ENCODE measurements at places on chromosomes 13 and 19.

- DNase-seq, result peak; percentile 40
Observed at GRCh38 chr19:43439032-43439708, 24.5 kb downstream of the TEX101 start.

DNA sequence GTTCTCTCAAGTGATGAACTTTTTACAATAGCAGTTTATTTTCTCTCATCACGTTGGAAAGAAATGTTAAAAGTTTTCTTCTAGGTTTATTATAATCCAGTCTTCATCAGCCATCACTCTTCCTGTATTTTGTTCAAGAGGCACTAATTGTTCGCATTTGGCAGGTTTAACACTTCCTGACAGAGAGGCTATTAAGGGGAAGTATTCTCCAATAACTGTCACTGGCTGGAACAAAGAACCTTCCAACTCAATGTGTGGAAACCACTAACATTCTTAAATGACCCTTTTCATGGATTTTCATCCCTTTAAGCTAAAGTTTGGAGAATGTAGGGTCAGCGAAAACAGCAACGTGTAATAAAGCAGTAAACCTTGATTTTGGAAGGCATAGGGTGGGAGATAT is 145.1 kb downstream of the PCCA start:
- DNase-seq, result no peak

DNA sequence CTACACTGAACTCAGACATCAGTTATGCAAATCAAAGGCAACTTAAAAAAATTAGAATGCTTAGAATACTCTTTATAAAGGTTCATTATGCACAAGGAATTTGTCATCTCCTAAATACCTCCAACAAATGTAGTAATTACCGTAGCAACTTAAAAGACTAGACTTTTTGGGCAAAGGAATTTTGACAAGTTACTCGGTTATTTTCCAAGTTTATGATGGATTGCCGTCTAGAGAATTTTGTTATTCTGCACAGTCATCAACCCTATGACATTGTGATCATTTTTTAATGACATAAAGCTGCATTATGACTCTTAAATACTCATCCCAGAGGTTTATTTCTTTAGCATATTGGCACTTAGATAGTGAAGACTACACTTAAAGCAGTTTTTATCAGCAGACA is 71.9 kb downstream of the TRPC4 start:
- no peak for DNase-seq

DNA sequence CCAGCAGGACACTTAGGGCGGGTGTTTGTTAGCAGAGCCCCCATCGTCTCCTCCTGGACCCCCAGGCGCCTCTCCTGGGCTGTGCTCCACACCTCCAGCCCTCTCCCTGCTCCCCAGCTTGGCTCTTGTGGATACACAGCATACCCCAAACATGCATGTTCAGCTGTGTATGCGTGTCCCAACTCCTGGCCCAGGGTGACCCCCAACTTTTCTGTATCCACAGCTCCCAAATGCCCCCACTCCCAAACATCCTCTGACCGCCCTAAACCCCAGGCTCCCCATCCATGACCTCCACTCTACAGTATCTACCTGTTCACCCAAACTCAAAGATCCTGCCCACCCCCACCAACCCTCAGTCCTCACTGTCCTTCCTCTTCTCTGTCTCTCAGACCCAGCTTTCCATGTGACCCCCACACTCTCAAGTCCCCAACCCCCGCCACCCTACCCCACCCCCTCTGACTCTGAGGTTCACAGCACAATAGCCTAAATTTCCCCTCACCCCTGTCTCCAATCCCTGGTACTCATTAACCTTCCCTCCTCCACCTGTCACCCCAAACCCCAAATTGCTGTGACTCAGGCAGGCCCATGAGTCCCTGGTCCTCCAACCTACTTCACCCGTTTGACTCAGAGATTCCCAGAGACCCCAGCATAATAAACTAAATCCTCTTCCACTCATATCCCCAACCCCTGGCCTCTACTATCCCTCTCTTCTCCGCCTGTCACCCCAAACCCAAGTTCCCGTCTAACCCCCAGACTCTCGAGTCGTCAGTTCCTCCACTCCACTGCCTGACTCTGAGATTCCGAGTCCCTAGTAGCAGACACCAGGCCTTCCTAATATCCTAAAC is 968 bp downstream of the UBE2M start:
- no peak for DNase-seq

DNA sequence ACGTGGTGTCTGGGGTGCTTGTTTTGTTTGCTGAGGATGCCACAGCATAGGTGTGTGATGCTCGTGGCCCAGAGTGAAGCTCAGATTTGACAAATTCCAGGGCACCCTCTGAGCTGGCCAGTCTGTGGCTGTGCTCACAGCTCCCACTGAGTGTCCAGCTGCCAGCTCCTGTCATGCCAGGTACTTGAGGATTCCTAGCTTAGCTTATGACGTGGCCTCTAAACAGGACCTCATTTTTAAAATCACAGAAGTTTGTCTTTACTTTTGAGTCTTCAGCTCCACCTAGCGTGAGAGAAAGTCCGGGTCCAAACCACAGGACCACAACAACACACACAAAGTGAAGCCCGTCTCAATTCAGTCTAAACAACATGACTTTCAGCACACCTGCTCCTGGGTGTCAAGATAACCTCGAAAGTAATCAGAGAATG is 117.3 kb downstream of the RAB20 start:
- no peak for DNase-seq

- DNase-seq, result no peak
Observed at GRCh38 chr19:6378041-6378440, 2.3 kb upstream of the PSPN start.

DNA sequence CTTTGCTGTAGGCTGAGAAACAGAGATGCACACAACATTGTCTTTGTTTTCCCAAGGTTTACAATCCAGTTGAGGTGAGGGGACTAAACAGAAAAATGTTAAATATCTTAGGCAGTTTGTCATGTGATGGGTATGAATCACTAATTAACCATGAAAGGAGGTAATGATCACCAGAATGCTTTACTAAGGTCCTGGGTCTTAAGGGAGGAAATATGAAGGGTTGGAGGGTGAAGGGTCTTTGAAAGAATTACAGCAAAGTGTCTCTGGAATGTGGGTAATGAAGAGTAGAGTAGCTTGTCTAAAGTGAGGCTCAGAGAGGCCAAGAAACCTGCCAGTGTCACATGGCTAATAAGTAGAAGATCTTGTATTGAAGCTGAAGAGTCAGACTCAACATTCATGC is 19.0 kb downstream of the BIVM start:
- DNase-seq, result no peak

GRCh38 chr19:29889702-29890101 is 52.3 kb upstream of the URI1 start:
- no peak for DNase-seq

- DNase-seq, result no peak
Observed at GRCh38 chr13:60355056-60355455, 42.0 kb upstream of the TDRD3 start.

GRCh38 chr19:7628589-7629311 is 595 bp downstream of the XAB2 start:
- DNase-seq, result no peak

DNA sequence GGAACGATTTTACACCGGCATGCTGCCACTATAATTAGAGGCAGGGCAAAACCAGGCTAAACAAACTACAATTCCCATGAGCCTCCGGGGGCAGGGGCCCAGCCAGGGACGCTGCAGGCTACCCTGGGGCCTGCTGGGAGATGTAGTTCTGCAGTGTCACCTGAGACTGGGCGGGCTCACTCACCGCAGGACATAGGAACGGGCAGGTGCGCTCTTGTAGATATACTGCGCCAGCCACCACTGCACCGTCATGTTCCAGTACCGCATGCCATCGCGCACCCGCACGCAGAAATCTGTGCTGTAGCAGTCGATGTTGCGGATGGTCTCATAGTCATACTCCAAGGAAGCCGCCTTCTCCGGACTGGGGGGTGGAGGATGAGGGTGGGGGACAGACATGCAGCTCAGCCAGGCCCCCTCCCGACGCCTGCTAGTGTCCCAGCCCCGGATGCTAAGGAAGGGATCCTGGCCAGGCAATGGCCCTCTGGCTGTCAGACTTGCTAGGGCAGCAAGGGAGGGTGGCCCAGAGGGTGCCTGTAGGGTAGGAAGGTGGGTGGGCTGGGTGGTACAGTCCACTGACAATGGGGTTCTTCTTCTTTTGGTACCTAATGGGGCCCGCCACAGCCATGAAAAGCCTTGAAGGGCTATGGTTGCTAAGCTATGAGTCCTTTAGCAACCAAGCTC is 5.8 kb upstream of the TMC4 start:
- no peak for DNase-seq

DNA sequence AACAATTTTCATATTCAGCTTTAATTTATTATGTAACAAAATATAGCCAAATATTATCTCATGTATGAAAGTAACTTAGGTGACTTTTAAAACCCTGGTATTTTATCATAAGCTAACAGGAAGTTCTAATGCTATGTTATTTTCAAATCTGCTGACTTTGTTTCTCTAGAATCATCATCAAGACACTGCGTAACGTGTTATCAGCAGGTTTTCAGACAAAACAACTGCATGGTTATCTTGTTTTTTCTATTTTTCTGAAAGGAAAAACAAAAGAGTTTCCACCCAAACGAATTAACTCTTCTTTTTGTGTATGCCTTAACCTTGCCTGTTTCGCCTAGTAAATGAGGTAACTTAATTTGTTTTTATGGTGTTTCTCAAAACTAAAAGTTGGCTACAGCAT is 156.3 kb downstream of the TBC1D4 start:
- no peak for DNase-seq

DNA sequence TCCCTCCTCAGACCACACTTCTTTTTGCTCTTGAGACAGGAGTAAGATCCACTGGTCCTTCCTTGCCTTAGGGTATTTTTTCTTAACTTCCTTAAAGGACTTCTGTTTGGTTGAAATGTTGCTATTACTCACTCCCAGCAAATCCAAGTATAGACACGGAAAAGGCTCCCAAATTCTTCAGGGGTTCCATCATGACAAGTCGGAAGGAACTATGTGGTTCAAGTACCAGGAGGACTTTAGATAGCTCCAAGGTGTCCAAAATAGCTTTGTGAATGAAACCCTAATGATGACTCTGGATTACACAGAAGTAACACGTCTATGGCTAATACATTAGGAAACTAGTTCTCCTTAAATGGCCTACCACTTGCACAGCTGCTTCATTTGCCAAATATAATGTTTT is 238.7 kb downstream of the KCTD12 start:
- DNase-seq, result no peak

DNA sequence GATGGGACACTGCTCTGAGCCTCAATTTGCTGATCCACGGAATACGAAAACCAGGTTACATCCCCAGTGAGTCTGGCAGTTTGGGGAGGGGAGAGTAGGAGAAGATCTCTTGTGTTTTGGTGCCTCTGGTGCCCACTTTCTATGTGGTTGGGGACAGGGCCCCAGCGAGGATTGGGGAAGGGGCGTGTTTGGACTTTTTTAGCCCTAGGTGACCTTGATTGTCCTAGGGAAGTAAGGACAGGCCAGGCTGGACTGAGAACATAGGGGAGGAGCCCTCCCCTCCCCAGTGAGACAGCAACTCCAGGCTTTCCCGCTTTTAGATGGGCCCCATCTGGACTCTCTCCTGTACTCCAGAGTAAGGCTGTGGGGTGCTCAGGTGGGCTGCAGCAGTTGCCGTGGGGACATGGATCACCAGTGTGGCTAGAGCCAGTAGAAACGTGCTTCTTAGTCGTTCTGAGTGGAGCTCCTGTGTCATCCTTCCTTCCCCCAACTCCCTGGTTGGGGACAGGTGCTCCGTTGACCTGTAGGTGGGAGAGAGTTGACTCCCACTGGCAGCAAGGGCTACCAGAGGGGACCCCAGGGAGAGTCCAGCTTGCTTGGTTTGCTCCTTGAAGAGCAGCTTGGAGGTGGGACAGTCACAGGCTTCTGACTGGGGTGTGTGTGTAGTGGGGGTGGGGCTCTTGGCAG is 4.3 kb downstream of the EGLN2 start:
- DNase-seq, result no peak

DNA sequence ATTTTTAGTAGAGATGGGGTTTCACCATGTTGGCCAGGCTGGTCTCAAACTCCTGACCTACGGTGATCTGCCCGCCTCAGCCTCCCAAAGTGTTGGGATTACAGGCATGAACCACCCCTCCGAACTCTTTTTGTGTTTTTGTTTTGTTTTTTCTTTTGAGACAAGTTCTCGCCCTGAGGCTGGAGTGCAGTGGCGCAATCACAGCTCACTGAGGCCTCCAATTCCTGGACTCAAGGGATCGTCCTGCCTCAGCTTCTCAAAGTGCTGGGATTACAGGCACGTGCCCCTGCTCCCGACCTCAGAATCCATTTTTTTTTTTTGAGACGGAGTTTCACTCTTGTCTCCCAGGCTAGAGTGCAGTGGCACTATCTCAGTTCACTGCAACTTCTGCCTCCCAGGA is 11.4 kb downstream of the SIX5 start:
- no peak for DNase-seq

GRCh38 chr13:62583466-62583865 is 1167.8 kb upstream of the PCDH20 start:
- DNase-seq, result no peak
